ENCODE measurements at places on chromosomes 1 and 21. TPM values are rescaled to one million over a fixed set of nuclear protein-coding genes. Genes with fewer than 3 reads are reported as not detected.

Gene PPT1
- total RNA-seq: 157 TPM

Gene GUCA2A
- not detected for total RNA-seq

GRCh38 chr1:170426596-170426995 lies 105.4 kb upstream of the GORAB start:
- DNase-seq: no peak

GRCh38 chr1:26858891-26859640 lies 3.9 kb upstream of the SFN start:
- DNase-seq: no peak

GRCh38 chr1:95916616-95917015 lies 682.6 kb downstream of the RWDD3 start:
- no peak for DNase-seq

GRCh38 chr1:179984101-179984500 lies 29.5 kb downstream of the CEP350 start:
- DNase-seq: no peak
